ENCODE measurements at places on chromosomes 5 and 9.
A peak's percentile ranks its signal among the peaks of the same experiment; 100 is the strongest.

- DNase-seq = peak; percentile 51
Measured at GRCh38 chr5:42949348-42950115, 90.6 kb downstream of the ANXA2R start.

DNA sequence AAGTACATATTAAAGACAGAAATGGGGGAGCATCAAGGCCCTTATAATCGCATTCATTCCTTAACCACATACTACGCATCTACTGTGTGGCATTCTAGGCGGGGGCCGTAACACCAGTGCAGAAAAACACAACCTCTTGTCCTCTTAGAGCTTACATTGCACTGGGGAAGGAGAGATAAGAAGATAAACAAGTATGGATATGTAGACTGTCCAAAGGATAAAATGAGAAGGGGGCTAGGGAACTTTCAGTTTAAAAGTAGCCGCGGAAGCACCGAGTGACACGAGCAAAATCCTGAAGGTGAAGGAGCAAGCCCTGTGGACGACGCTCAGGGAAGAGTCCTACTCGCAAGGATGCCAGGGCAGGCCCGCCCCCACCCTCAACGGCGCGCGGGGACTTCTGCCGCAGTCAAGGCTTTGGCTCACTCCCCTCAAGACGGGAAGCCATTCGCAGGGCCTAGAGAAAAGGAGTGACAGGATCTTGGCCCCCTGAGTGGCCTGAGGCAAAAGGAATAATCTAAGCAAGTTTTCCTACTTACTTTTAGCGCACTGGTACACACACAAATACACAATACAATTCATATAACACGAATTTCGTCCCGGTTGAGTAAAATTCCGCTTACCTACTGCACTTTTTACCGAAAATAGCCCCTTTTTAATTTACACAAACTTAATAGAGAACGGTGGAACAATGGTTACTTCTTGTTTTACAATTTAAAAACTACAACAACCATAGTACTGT lies 1.3 kb upstream of the NIPBL start:
- DNase-seq = no peak

- peak; percentile 28 for DNase-seq
Measured at GRCh38 chr5:158084292-158084691, 225.3 kb upstream of the CLINT1 start.

DNA sequence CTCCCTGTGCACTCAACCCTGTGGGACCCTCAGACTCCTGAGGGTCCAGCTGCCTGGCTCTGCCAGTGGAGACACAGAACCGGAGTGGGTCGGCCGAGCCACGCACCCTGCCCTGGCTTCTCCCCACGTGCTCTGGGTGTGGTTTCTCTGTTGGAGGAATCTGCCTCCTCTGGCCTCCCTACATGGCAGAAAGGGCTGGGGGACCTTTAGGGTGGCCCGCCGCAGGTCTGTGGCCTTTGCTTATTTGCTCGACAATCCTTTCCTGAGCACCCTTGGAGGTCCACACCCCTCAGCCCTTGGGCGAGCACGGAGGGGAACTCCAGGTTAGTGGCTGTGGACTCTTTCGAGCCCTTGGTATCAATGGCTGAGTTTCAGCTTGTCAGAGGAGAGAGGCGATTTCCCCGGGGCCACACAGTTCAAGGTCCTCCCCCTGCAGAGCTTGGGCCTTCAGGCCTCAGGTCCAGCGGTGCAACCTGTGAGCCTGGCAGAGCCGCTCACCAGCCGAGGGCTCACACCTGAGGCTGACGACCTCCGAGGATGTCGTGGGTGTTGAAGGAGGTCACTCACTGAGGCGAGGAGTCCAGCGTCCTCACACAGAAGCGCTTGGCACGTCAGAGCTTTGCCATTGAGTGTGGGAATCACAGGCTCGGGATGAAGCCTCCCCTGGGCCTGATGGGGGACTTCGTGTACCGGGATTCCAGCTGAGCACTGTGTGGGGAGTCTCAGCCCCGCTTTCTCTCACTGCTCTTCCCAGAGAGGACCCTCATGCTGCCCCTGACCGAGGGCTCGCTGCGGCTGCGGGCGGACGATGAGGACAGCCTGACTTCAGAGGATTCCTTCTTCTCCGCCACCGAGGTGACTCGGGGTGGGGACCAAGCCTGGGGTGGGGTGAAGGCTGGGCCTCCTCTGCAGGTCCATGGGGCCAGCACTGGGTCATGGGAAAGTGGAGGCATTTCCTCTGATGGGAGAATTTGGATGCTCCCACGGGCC lies 20.8 kb upstream of the DOLPP1 start:
- DNase-seq = no peak

- no peak for DNase-seq
Measured at GRCh38 chr5:2155556-2155955, 272.8 kb upstream of the IRX4 start.

GRCh38 chr9:106879439-106879882 lies 16.5 kb downstream of the ZNF462 start:
- DNase-seq = no peak

GRCh38 chr9:86837345-86837744 lies 110.0 kb downstream of the GAS1 start:
- no peak for DNase-seq

DNA sequence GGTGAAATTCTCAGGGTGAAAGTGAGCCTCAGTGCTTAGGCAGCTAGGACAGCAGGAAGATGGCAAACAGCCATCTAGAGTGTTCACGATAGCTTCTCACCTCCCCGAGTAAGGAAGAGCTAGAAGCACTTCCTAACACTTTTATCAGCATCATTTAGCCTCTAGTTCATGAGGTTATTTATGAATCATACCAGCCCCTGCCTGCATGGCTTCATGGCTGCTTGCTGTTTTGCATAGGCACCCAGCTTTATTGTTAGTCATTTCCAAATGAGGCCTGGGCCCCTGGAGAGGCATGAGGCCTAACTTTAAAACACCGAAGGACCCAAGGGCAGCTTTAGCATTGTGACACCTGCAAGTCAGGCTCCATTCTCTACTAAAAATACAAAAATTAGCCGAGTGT lies 134.9 kb upstream of the PANK3 start:
- no peak for DNase-seq

- DNase-seq = no peak
Measured at GRCh38 chr5:52805615-52806014, 17.9 kb downstream of the ITGA1 start.

GRCh38 chr5:136686192-136686872 lies 321.0 kb upstream of the TRPC7 start:
- DNase-seq = no peak

DNA sequence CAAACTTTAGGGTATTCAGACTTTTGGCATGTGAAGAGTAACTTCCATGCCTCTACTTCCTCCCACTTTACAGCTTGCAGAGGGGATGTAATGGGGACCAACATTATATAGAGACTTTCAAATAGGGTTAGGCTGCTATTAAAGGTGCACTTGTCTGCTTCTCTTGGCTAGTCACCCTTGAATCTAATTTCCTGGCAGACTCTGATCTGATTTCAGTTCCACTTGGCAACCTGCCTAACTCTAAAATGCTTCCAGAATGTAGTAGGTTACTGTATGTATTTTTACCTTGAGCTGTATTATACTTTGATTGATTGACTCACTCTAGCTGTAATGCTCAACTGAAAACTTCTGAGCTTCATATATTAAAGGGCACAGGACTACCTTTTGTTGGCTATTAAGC lies 693.4 kb downstream of the KCTD16 start:
- DNase-seq = no peak

GRCh38 chr9:75176037-75176436 lies 87.7 kb downstream of the OSTF1 start:
- DNase-seq = no peak

- no peak for DNase-seq
Measured at GRCh38 chr5:127590156-127590722, 58.6 kb upstream of the CTXN3 start.

DNA sequence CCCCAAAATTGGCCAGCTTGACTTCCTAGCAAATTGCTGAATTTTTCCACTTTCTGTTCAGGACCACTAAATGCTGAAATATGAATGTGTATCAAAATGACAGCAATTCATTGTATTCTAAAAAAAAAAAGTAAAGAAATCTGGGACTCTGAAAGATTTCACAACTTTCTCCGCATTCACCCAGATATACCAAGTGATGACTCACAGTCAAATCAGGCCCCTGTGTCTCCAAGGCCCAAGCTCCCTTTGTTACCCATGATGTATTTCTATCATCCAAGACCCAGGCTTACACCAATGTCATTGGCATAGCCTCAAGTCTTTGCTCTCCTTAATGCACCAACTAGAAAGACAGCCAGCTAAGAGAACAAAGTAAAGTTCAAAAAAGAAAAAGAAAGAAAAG lies 493.9 kb downstream of the NTRK2 start:
- DNase-seq = peak; percentile 38

- DNase-seq = no peak
Measured at GRCh38 chr5:95447961-95448360, 56.8 kb downstream of the FAM81B start.

- no peak for DNase-seq
Measured at GRCh38 chr5:125558016-125558415, 811.6 kb upstream of the ZNF608 start.

DNA sequence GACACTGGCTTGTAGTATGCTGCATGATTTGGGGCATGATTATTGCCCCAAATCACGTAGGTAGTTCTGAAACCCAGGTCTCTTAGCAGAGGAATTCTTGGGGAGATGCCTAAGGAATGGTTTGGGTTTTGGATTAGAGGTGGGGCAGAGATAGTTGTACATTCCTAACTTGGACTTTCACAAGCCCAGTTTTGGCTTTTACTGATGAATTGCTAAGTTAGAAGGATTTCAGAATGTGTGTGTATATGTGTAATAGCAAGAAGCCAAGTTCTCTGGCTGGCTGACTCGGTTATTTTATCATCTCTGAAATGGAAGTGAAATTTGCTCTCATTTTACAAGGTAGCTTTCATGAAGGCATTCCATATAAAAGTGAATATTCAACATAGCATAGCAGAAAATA lies 23.8 kb upstream of the ZNF131 start:
- no peak for DNase-seq
